ENCODE measurements at places on chromosomes 5 and 9. TPM values are rescaled to one million over a fixed set of nuclear protein-coding genes. Genes with fewer than 3 reads are reported as not detected.
A peak's percentile ranks its signal among the peaks of the same experiment; 100 is the strongest.

The ZNG1E gene
- total RNA-seq = 15.9 TPM

The GGTA1 gene
- 3.1 TPM for total RNA-seq

DNA sequence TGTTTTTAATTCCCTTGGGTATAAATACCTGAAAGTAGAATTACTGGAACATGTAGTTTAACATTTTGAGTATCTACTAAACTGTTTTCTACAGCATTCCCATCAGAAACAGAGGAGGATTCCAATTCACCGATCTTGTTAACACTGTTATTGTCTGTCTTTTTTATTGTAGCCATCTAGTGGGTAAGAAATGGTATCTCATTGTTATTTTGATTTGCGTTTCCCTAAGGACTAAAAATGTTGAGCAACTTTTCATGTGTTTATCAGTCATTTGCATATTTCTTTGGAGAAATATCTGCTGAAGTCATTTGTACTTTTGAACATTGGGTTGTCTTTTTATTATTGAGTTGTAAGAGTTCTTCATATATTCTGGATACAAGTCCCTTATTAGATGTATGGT, 135.2 kb upstream of the NFIL3 start:
- no peak for DNase-seq
- no peaks in the 10 kb centered on the region for H3K36me3 ChIP-seq
- no peaks in the 10 kb centered on the region for H3K4me1 ChIP-seq
- no peak overlapping the region for H3K4me3 ChIP-seq
- H3K27me3 ChIP-seq = no peaks in the 10 kb centered on the region

- H3K4me3 ChIP-seq = no peak overlapping the region
- H3K27ac ChIP-seq = peak overlapping the region; percentile 87
- DNase-seq = peak; percentile 55
- H3K4me1 ChIP-seq = peaks cover 18% of the 10 kb centered on the region
- peaks cover 5% of the 10 kb centered on the region for H3K36me3 ChIP-seq
- H3K27me3 ChIP-seq = no peaks in the 10 kb centered on the region
Measured at GRCh38 chr5:37811866-37812265, 28.0 kb downstream of the GDNF start.

DNA sequence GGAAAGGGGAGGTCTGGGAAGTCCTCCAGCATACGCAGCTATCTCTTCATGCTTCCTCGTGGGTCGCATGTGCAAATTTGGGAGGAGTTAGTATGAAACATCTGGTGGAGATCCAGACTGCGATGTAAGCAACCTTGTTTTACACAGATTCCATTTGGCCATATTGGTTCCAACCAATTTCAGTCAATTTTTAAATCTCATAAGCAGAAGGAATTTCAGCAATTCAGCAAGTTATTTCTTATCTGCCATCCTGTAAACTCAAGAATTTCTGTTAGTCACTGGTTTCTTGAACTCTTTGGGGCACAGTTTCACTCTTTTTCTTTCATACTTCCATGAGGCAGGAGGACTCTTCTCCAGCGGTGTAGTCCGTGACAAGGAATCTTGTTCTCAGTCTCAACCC, 130.4 kb upstream of the CLINT1 start:
- no peaks in the 10 kb centered on the region for H3K27me3 ChIP-seq
- no peak for DNase-seq
- H3K4me3 ChIP-seq = no peak overlapping the region
- H3K4me1 ChIP-seq = no peaks in the 10 kb centered on the region
- no peaks in the 10 kb centered on the region for H3K36me3 ChIP-seq
- no peak overlapping the region for H3K27ac ChIP-seq

GRCh38 chr5:168137265-168137664, 154.2 kb upstream of the WWC1 start:
- H3K27me3 ChIP-seq = no peaks in the 10 kb centered on the region
- H3K4me3 ChIP-seq = no peak overlapping the region
- H3K4me1 ChIP-seq = no peaks in the 10 kb centered on the region
- no peak for DNase-seq
- H3K36me3 ChIP-seq = no peaks in the 10 kb centered on the region

All from gastrocnemius medialis (tissue), 4 donors.